ENCODE measurements at places on chromosomes 5 and 9.

DNA sequence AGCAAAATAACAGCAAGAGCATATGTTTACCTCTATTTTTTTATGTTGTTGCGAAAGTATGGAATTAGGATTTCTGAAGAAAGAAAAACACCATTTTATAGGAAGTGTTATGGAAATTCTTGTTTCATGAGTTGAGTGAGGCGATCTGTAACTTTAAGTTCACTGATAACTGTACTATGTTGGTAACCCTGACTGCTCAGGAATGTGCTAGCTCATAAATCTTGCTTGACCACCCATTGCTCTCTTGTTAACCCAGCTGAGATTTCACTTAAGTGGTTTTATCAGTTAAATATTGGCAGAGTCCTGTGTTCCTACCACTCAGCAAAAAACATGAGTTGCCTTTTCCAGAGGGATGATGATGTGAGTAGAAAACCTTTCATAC lies 91.1 kb upstream of the STARD4 start:
- DNase-seq = no peak
- H3K27me3 ChIP-seq = no peaks in the 10 kb centered on the region
- H3K36me3 ChIP-seq = no peaks in the 10 kb centered on the region
- no peak overlapping the region for H3K27ac ChIP-seq
- 0 out of 2 replicates have a peak, but pooled peaks cover 3% of the 10 kb centered on the region for H3K4me1 ChIP-seq

GRCh38 chr9:111068383-111068730 lies 30.1 kb upstream of the LPAR1 start:
- no peaks in the 10 kb centered on the region for H3K27me3 ChIP-seq
- no peak overlapping the region for H3K27ac ChIP-seq
- no peak for DNase-seq
- no peak overlapping the region for H3K4me3 ChIP-seq
- H3K36me3 ChIP-seq = no peaks in the 10 kb centered on the region

GRCh38 chr9:35661756-35662350 lies 3.1 kb downstream of the ARHGEF39 start:
- H3K27me3 ChIP-seq = no peaks in the 10 kb centered on the region
- H3K4me3 ChIP-seq = no peak overlapping the region
- no peaks in the 10 kb centered on the region for H3K36me3 ChIP-seq
- H3K4me1 ChIP-seq = peaks cover 22% of the 10 kb centered on the region

GRCh38 chr5:399296-400281 lies 43.4 kb upstream of the EXOC3 start:
- H3K27ac ChIP-seq = no peak overlapping the region
- H3K4me1 ChIP-seq = no peaks in the 10 kb centered on the region
- no peaks in the 10 kb centered on the region for H3K36me3 ChIP-seq
- peaks cover 43% of the 10 kb centered on the region for H3K27me3 ChIP-seq

GRCh38 chr9:37730839-37731238 lies 22.8 kb upstream of the TRMT10B start:
- no peaks in the 10 kb centered on the region for H3K36me3 ChIP-seq
- no peak overlapping the region for H3K27ac ChIP-seq
- no peaks in the 10 kb centered on the region for H3K27me3 ChIP-seq

DNA sequence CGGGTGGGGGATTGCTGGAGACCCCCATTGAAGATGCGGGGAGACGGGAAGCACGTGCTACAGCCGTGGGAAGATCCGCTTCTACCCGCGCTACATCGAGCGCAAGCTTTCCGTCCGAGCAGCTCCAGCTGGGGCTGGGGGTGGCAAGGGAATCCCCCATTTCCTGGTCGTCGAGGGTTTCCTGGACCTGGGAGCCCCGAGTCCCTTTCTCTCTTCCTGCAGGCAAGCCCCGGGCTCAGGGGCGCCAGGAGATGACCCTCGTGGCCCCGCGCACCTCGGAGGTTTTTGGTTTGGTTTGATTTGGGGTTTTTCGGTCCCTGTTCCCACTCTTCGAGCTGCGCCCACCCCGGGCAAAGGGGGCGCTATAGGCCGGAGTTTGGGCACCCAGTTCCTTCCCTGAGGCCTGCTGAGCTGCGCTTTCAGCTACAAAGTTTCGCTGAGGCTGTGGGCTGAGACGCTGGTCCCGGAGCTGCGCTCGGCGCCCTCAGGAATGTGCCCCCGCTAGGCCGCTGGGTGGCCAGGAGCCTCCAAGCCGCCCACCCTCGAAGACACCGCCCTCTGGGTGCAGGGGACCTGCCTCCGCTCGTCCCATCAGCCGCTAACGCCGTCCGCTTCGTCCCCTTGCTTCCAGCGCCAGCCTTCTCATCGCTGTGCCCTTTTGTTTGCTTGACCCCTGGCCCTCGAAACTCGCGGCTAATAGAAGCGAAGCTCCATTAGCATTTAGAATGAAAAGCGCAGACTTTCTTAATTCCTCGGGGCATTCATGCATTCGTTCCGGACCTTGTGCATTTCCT lies 2.9 kb downstream of the NR4A3 start:
- peaks cover 17% of the 10 kb centered on the region for H3K27me3 ChIP-seq
- no peak overlapping the region for H3K27ac ChIP-seq
- DNase-seq = peak; percentile 83
- H3K4me1 ChIP-seq = peaks cover 5% of the 10 kb centered on the region

- no peaks in the 10 kb centered on the region for H3K27me3 ChIP-seq
- H3K36me3 ChIP-seq = no peaks in the 10 kb centered on the region
- no peak for DNase-seq
- no peak overlapping the region for H3K27ac ChIP-seq
Measured at GRCh38 chr5:74404574-74405508, 235.7 kb downstream of the ENC1 start.

DNA sequence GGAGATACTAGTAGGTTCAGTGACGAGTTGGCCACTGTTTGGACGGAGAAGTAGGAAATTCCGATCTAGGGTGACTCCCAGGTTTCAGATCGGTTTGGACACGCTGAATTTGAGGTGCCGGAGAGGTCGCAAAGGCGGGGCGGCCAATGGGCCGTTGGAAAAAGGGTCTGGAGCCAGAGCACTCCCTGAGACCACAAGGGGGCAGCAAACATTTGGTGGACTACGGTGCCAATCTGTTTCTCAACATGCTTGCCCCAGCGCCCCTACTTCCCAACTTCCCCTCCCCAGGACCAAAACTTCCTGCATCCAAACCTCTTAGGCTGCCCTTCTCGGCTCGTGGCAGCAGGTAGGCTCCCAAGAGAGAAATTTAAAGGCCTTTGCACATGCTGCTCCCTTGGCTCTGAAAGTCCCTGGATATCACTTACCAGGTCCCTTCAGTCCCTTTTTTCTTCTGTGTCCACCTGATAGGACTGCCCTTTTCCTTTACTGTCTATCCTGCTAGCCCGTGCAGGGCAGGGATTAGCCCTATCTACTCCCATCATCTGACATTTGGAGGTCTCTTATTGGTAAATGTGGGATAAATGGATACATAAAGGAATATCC lies 992 bp upstream of the RPP25L start:
- peak; percentile 77 for DNase-seq
- peak overlapping the region; percentile 86 for H3K4me3 ChIP-seq
- H3K27me3 ChIP-seq = no peaks in the 10 kb centered on the region
- H3K27ac ChIP-seq = no peak overlapping the region
- H3K4me1 ChIP-seq = peaks cover 6% of the 10 kb centered on the region

- no peaks in the 10 kb centered on the region for H3K36me3 ChIP-seq
- H3K4me1 ChIP-seq = peaks cover 5% of the 10 kb centered on the region
- no peaks in the 10 kb centered on the region for H3K27me3 ChIP-seq
- DNase-seq = no peak
- H3K4me3 ChIP-seq = no peak overlapping the region
- H3K27ac ChIP-seq = no peak overlapping the region
Measured at GRCh38 chr5:132372542-132372941, 3.0 kb downstream of the SLC22A5 start.

- no peaks in the 10 kb centered on the region for H3K27me3 ChIP-seq
- no peaks in the 10 kb centered on the region for H3K4me1 ChIP-seq
- no peak for DNase-seq
Measured at GRCh38 chr5:73272351-73272750, 99.4 kb downstream of the TMEM174 start.

DNA sequence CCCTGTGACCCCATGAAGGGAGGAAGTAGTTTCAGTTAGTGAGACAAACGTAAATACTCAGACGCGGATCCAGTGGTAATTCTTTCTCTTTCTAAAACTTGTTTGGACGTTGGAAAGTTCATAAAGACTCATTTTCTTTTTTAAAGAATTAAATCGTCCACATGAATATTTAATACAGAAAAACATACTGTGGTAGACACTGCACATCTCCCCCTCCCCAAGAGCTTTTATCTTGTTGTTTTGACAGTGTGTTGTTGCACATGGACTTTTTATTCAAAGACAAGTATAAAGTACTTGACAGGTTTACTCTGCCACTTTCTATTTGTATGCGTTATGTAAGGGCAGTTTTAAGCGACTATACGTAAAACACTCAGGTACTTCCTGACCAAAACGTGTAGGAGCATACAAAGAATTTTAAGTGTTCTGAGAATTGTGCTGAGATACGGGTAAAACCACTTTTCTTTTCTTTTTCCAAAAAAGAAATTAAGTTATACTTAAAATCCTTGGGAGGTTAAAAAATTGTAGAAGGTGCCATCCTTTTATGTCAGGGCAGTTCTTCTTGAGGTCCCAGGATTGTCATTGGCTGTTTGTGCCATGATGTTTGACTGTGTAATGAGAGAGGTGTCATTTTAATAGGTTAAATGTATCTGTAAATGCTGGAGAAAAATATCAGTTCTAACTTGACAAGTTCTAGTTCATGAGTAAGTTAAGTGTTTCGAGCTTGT lies 1.3 kb downstream of the NIPBL start:
- peaks cover 27% of the 10 kb centered on the region for H3K4me1 ChIP-seq
- DNase-seq = no peak
- no peaks in the 10 kb centered on the region for H3K36me3 ChIP-seq
- H3K4me3 ChIP-seq = peak overlapping the region; percentile 95

GRCh38 chr5:128477944-128478343 lies 60.1 kb downstream of the FBN2 start:
- no peak for DNase-seq
- H3K27ac ChIP-seq = no peak overlapping the region
- no peaks in the 10 kb centered on the region for H3K36me3 ChIP-seq
- H3K4me3 ChIP-seq = no peak overlapping the region

GRCh38 chr9:129607027-129607387 lies 13.9 kb downstream of the C9orf50 start:
- H3K27ac ChIP-seq = no peak overlapping the region
- no peak for DNase-seq
- no peaks in the 10 kb centered on the region for H3K36me3 ChIP-seq
- H3K27me3 ChIP-seq = peaks cover 7% of the 10 kb centered on the region

DNA sequence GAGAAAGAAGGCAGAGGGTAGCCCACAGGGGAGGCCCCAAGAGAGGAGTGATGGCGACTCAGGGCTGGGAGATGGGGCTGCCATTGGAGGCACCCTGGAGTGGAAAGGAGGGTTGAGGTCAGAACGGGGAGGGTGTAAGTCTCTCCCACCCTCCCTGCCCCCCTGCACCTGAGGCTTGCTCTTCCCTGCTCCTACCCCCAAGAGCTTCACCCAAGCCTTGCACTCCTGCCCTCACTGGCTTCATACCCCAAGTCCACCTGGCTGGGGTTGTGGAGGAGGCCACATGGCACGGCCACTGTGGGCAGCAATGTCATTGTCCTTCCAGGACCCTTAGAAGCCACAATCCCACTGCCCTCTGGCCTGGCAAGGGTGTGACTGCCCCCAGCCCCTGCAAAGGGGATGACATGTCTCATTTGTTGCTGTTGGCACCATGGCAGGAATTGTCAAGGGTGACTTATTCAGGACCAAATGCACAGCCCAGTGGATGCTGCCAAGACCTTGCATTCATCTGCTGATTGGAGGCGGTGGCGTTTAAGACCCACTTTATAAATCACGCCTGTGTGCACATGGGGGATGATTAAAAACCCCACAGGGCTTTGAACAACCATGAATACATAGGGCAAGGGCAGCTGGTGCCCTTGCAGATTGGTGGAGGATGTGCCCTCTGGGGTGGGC lies 47.6 kb upstream of the RNU6ATAC start:
- H3K4me1 ChIP-seq = no peaks in the 10 kb centered on the region
- peaks cover 77% of the 10 kb centered on the region for H3K27me3 ChIP-seq

GRCh38 chr5:71996789-71997188 lies 110.5 kb upstream of the MAP1B start:
- DNase-seq = no peak
- H3K36me3 ChIP-seq = no peaks in the 10 kb centered on the region
- no peaks in the 10 kb centered on the region for H3K27me3 ChIP-seq
- no peak overlapping the region for H3K4me3 ChIP-seq
- no peak overlapping the region for H3K27ac ChIP-seq

DNA sequence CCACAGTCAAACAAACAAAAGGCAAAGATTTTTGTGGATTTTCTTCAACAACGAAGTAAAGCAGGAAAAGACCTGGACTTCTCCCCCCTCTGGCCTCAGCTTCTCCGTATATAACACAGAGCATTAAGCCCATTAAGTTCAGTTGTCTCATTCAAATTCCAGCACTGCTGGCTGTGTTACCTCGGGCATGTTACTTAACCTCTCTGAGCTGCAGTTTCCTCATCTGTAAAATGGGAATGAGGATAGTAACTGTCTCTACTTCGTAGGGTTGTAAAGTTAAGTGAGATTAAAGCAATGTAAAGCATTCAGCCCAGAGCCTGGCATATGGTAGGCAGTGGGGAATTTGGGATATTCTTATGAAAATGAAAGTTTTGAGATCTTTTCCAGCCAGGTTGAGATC lies 92.7 kb upstream of the SMIM23 start:
- no peaks in the 10 kb centered on the region for H3K36me3 ChIP-seq
- H3K4me3 ChIP-seq = no peak overlapping the region
- no peaks in the 10 kb centered on the region for H3K27me3 ChIP-seq
- H3K27ac ChIP-seq = no peak overlapping the region
- DNase-seq = no peak
- H3K4me1 ChIP-seq = no peaks in the 10 kb centered on the region

DNA sequence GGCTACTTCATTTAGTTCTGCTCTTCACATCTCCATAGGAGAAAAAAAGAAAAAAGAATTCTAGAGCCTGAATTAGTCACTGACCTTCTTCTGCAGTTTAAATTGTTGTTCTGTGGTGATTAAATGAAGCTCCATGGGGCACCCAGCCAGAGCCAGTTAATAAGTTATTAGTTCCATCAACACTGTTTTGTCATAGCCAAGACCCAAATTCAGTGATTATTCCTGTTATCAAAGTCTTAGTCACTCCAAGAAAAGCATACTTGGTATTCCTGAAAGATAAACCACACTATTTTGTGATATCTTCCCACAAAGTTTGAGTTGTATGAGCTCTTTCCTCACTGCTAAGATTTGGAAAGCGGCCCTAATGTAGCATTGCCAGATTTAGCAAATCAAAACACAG lies 134.8 kb upstream of the RGMB start:
- no peaks in the 10 kb centered on the region for H3K36me3 ChIP-seq
- H3K27ac ChIP-seq = no peak overlapping the region
- H3K4me1 ChIP-seq = no peaks in the 10 kb centered on the region

DNA sequence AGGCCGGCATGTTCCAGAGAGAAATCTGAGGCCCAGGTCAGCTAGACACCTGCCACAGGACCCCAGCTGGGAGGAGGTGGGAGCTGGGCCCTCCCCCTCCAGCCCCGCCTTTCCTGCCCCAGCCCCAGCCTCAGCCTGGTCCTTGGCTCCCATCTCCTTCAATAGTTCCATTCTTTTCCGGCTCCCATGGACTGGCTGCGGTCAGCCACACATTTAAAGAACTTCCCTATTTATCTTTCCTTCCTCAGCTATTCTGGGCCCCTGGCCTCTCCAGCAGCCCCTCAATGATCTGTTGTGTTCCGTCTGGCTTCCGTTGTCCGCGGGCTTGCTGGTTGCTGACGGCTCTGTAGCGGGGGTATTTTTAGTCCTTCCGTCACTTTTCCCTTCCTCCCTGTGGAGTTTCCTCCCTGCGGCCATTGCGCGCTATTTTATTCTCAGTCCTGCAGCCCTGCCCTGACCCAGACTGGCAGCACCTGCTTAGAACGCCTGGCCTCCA lies 73.8 kb downstream of the AMBP start:
- H3K4me1 ChIP-seq = no peaks in the 10 kb centered on the region
- no peak overlapping the region for H3K4me3 ChIP-seq
- no peak overlapping the region for H3K27ac ChIP-seq

- no peaks in the 10 kb centered on the region for H3K27me3 ChIP-seq
- no peak for DNase-seq
- no peak overlapping the region for H3K4me3 ChIP-seq
Measured at GRCh38 chr9:108259917-108260675, 595.7 kb downstream of the ACTL7B start.
